Smooth muscle cell of the brain vasculature (primary cell): ENCODE measurements at places on chromosomes 13 and 19.

DNA sequence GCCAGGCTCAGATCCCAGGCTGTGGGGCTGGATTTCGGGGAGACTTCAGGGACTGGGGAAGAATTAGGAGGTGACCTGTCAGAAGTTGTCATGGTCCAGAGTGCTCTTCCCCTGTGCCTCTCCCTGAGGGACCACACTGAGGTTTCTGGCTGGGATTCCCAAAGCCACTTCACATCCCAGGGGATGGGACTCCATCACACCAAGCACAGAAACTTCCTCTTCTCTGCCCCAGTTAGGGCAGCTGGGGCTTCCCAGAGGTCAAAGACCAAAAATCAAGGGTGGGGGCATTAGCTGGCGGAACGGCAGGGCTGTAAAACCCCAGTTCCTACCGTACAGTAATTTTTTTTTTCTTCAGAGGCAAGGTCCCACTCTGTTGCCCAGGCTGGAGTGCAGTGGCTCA is 7.4 kb downstream of the FCER2 start:
- no peak for DNase-seq

DNA sequence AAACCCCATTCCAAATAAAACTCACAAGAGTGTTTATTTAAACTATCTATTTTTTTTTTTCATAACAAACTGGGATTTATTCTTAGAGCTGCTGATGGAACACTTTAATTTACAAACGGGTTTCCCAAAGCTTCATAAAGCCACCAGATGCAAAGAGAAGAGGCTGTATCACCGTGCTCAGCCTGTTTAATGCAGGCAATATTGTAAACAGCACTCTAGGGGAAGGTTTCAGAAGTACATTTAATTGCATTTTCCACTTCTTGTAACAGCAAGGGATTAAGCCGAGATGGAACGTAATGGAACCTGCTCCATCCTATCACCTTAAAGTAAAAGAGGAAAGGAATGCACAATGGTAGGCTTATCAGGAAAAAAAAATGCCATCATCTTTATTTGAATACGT is 550.6 kb upstream of the ARGLU1 start:
- no peak for DNase-seq

- DNase-seq = no peak
Observed at GRCh38 chr13:68970532-68970931, 1137.1 kb upstream of the ATXN8OS start.

- no peak for DNase-seq
Observed at GRCh38 chr13:25691654-25692053, 319.9 kb downstream of the ATP8A2 start.

GRCh38 chr13:20721454-20722357 is 18.2 kb downstream of the IL17D start:
- DNase-seq = no peak

DNA sequence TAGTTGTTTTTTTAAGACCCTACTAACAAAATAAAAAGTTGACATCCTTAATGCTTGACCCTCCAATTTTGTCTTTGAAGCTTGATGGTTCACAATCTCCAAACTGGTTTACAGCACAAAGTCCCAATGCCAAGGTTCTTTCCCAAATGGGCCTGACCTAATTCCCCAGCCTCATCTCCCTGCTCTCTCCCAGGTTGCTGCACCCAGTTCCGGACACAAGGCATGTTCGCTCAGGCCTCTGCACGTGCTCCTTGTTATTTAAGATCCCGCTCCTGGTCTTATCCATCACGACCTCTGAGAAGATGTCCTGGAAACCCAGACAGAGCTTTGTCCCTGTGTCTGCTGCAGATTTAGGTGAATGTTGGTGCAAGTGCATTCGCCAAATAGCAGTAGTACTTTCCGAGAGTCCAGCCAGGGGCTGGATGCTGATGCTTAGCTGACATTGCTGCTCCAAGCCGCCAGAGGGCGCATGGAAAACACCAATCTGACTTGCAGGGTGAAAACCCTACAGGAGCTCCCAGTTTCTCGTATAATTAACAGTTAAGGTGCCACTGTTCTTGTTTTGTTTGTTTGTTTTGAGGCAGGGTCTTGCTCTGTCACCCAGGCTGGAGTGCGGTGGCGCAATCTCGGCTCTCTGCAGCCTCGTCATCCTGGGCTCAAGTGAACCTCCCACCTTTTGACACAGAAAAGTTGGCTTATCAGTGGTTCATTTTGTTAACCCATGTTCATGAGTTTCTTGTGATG is 18.5 kb downstream of the LYPD3 start:
- peak; percentile 44 for DNase-seq

GRCh38 chr13:110624766-110625756 is 9.7 kb downstream of the NAXD start:
- no peak for DNase-seq

- DNase-seq = no peak
Observed at GRCh38 chr13:43324129-43324528, 300.7 kb downstream of the DNAJC15 start.

GRCh38 chr13:32734511-32734910 is 148.3 kb downstream of the PDS5B start:
- no peak for DNase-seq

DNA sequence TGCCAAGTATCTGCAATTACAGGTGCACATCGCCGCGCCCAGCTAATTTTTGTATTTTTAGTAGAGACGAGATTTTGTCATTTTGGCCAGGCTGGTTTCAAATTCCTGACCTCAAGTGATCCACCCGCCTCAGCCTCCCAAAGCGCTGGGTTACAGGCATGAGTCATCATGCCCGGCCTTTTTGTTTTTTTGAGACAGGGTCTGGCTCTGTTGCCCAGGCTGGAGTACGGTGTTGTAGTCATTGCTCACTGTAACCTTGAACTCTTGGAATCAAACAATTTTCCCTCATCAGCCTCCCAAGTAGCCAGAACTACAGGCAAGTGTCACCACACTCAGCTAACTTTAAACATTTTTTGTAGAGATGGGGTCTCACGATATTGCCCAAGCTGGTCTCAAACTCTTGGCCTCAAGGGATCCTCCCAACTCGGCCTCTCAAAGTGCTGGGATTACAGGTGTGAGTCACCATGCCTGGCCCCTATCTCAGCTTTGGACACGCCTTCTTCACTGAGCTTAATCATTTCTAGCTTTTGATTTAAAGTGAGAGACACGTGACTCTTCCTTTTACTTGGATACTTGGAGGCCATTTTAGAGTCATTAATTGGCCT is 4.0 kb upstream of the IRGC start:
- no peak for DNase-seq

DNA sequence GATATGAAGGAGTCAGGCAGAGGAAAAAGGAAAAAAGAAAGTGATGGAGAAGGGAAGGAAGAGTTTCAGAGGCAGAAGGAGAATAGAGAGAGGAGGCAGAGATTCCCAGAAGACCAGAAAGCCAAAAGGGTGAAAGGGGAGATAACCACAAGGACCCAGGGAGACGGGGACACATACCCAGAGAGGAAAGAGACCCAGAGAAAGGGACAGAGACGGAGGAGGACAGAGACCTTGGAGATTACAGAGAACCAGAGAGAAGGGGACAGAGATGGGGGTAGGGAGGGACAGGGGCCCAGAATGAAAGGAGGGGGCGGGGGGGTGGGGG is 1.4 kb downstream of the PTH2 start:
- no peak for DNase-seq

DNA sequence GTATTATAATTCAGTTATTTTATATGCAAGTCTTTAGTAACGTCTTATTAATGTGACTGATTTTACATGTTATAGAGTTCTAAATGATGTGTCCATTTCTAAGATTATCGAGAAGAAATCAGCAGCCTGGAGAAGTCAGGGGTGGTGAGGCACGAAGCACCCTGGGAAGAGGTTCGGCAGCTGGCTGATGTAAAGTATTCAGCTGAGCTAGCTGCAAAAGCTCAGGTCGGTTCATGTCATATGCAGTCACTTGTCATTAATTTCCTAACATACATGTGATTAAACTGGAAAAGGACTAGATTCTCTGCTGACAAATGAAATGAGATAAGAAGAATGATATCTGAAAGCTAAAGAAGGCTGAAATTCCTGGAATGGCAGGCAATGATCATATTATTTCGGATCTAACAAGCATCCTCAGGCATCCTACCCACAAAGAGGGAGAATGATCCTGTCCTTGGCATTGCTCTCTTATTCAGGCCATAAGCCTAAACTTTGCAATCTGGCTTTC is 383.0 kb upstream of the SLITRK1 start:
- no peak for DNase-seq

DNA sequence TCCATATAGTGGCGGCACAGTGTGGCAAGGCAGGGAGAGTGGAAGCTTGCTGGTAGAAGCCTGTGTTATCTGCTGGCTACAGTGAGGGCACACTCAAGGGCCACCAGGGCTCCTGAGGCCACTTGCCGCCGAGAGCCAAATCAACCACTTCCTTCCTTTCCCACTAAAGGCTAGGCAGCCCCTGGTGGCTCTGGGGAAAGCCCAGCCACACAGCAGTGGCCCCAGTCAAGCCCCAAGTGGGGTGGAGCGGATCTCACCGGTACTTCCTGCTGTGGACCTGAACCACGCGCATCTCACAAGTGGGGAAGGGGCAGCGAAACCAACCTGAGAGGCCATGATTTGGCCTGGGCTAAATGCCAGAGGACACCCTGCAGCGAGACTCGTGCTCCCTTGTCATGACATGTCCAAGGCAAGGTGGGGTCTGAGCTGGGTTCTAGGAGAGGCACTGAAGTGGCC is 21.9 kb upstream of the SLC35E1 start:
- no peak for DNase-seq

DNA sequence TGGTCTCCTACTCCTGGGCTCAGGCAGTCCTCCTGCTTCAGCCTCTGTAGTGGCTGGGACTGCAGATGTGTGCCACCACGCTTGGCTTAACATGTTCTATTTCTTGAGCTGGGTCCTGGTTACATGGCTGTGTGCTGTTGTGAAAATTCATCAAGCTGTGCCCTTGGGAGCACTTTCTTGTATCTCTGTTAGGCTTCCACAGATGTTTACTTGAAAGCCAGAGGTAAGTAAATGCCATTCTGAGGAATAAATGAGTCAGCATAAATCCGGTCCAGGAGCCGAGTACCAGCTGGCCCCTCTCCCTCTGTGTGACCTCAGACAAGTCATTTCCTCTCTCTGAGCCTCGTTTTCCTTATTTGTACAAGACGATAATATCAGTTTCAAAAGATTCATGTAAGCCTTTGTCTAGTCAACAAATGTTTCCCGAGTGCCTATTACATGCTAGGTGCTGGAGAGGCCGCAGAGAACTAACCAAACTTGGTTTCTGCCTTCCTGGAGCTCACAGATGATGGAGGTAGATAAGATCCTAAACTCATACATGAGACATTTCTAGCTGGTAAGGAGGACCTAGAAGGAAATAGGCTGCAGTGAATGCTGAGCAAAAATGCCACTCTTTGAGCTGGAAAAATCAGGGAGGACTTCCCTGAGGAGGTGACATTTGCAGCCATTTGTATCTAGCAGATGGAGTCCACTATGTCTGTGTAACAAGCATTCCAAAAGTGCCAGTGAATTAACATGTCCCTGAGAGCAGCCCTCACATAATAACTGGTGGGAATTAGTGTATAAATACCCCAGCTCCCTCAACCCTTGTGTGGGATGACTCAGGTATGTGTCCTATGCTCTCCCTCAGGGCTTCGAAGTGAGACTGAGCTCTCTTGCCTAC is 2.7 kb upstream of the RASAL3 start:
- DNase-seq = no peak

- DNase-seq = no peak
Observed at GRCh38 chr19:33090179-33090578, 9.2 kb downstream of the GPATCH1 start.

- DNase-seq = peak; percentile 69
Observed at GRCh38 chr19:57302020-57302465, 18.2 kb upstream of the ZNF543 start.

GRCh38 chr19:14361824-14362223 is 19.4 kb upstream of the ADGRE5 start:
- no peak for DNase-seq

DNA sequence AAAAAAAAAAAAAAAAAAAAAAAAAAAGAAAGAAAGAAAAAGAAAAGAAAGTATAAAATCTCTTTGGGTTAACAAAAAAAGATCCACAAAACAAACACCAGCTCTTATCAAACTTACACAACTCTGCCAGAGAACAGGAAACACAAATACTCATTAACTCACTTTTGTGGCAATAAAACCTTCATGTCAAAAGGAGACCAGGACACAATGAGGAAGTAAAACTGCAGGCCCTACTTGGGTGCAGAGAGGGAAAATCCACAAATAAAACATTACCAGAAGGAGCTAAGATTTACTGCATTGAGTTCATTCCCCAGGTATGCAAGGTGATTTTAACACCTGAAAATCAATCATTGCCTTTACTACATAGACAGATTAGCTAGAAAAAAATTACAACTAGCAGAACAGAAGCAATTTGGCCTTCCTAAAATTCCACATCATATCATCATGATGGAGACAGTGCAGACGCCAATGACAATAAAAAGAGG is 9.6 kb upstream of the CEACAM5 start:
- DNase-seq = no peak
